ENCODE measurements at places on chromosomes 7 and 10.

DNA sequence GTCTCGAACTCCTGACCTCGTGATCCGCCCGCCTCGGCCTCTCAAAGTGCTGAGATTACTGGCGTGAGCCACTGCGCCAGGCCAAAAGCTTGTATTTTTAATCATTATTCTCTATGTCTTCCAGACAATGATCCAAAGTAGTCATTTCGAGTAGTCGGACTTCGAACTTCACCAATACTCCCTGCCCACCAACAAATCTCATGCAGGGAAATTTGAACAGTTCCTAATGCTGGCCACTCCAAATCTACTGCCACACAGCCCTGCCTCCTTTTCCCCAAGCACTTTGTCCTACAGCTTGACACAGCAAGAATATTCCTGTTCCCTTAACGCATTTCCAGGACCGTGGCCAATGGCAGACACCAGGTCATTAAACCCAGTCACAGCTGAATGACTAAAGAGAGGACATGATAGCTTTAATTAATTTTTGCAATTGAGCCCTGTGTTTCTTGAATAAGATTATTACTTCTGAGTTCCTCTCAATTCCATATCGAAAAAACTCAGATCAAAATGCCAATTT, 142.3 kb upstream of the NRP1 start:
- no peak for DNase-seq

DNA sequence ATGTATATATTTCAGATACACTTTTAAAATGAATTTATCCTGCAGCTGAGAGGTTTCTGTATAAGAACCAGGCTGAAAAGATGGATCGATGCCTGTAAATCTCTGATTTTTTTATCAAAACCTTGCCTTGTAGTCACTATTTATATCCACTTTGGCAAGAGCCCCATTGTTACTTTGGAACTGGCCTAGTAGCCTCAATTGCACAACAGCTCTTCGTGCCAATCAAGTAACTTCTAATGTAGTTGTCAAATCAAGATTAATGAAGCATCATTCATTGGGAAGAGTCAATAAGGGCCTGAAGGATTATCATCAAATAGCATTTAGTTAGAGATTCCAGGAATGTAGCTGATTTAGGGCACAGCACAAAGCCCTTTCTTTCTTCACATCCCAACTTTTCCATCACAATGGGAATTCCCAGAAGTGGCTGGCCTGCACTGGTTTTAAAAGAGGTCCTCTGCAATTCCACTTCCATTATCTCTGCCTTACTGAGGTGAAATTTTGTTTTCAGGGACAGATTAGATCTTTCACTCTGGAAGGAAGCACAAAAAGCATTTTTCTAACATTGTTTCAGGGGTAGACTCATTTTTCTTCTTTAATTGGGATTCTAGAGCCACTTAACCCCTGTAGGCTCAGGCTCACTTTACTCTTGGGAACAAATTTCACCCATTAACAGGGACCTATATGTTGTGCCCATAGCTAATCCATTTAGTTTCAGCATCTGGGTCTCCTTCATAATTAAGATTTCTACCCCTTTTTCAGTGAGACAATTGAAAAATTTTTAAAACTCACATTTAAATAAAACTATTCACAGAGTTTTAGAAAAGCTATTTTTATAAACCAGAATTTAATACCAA, 97.8 kb downstream of the CALCR start:
- DNase-seq, result no peak

DNA sequence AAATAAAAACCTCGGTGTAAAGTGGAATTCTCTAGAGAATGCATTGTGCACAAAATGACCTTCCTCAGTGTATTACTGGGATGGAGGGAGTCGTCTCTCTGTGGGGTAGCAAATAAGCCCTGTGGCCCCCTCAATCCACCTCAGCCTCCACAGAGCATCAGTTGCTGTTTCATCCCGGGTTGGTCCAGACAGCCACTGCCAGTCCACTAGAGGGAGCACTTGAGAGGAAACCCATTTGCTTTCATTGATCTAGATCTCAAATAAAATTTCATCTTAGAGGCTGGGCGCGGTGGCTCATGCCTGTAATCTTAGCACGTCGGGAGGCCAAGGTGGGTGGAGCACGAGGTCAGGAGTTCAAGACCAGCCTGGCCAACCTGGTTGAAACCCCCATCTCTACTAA, 1128.7 kb downstream of the CNTNAP2 start:
- no peak for DNase-seq

DNA sequence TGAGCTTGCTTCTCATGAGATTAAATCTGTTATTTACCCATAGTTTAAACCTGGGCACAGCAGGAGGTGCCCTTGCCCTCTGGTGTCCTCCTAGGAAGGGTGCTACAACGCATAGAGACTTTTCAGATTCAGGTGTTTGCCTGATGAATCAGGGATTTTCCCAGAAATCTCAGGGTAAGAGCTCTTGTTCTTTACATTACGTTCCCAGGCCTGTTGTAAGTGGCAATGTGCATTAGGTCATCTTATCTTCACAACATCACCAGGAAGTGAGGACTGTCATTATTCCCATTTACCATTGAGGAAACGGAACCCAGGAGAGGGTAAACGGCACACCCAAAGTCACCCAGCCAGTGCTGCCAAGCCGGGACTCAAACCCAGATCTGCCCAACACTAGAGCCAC, 73.0 kb downstream of the NHLRC2 start:
- DNase-seq, result no peak

GRCh38 chr7:130277763-130278643, 11.3 kb downstream of the CPA2 start:
- DNase-seq, result peak; percentile 66

GRCh38 chr7:90485734-90486316, 16.4 kb downstream of the PTTG1IP2 start:
- DNase-seq, result no peak

DNA sequence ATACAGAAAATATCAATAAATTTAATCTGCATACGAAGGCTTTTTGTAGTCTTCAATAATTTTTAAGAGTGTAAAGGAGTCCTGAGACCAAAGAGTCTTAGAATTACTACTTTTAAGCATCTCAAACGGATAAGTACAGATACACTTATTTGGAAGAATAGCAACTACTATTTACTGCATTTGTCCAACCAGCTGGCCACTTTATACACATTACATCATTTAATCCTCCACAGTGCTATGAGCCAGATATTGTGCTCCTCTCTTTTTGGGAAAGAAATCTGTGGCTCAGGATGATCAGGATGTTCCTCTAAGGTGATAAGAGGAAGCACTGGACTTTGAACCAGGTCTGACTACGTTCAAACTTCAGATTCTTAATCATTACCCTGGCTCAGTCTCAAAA, 588.6 kb upstream of the LRRTM3 start:
- no peak for DNase-seq

DNA sequence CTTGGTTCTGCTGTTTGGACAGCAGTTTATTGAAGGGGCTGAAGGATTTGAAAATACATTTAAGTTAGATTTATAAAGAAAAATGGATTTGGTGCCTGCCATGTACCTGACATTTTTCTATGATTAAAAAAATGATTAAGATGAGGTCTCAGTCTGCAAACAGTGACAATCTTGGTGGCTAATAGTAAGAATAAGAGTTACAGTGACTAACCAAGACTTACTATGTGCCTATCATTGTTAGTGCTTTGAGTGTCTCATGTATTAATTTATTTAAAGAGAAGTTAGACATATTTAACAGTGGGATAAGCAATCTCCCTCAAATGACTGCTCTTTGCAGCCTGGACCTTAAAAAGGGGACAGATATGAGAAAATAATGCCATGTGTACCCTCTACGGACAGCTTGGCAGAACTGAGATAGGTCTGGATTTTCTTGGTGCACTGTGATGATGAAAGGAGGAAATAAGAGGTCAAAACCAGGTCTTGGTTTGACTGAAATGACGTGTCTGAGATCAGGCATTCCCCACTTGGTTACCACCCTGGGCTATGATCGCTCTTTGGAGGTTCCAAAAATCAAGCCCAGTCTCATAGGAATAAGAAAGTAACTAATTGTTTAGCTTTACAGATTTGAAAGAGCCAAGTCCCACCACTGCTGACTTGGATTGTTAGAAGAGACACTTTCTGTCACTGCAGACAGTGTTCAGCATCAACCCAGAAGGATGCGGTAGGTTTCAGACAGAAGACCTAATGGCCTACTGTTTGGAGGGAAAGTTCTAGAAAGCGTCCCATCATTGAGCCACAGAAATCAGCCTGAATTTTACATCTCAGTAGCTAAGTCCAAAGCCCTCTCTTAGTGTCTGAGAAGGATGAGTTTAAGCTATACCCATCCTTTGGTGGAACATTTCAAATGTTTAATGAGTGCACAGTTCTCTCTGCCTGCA, 2.1 kb downstream of the CASP7 start:
- DNase-seq, result no peak
